ENCODE measurements at places on chromosomes 12 and 14.

- H3K36me3 ChIP-seq, result no peaks in the 10 kb centered on the region
- no peak for DNase-seq
- no peaks in the 10 kb centered on the region for H3K4me1 ChIP-seq
- no peaks in the 10 kb centered on the region for H3K27me3 ChIP-seq
- no peak overlapping the region for H3K27ac ChIP-seq
Observed at GRCh38 chr14:29681316-29681715, 246.3 kb downstream of the PRKD1 start.

GRCh38 chr12:68785358-68785757 is 22.6 kb upstream of the MDM2 start:
- H3K36me3 ChIP-seq, result no peaks in the 10 kb centered on the region
- H3K4me3 ChIP-seq, result no peak overlapping the region
- no peaks in the 10 kb centered on the region for H3K27me3 ChIP-seq
- H3K27ac ChIP-seq, result no peak overlapping the region
- peaks cover 3% of the 10 kb centered on the region for H3K4me1 ChIP-seq
- DNase-seq, result no peak

- DNase-seq, result no peak
- no peaks in the 10 kb centered on the region for H3K36me3 ChIP-seq
- H3K4me3 ChIP-seq, result no peak overlapping the region
- H3K27ac ChIP-seq, result no peak overlapping the region
- no peaks in the 10 kb centered on the region for H3K4me1 ChIP-seq
Observed at GRCh38 chr12:51694146-51694545, 103.1 kb downstream of the SCN8A start.

- no peaks in the 10 kb centered on the region for H3K36me3 ChIP-seq
- no peak for DNase-seq
- H3K27me3 ChIP-seq, result no peaks in the 10 kb centered on the region
- H3K4me3 ChIP-seq, result no peak overlapping the region
- H3K27ac ChIP-seq, result no peak overlapping the region
- H3K4me1 ChIP-seq, result peaks cover 2% of the 10 kb centered on the region
Observed at GRCh38 chr12:119175081-119175480, 3.6 kb upstream of the HSPB8 start.

- no peak for DNase-seq
- H3K27me3 ChIP-seq, result no peaks in the 10 kb centered on the region
- no peak overlapping the region for H3K27ac ChIP-seq
- no peak overlapping the region for H3K4me3 ChIP-seq
- no peaks in the 10 kb centered on the region for H3K36me3 ChIP-seq
Observed at GRCh38 chr12:5254703-5255102, 177.2 kb upstream of the NTF3 start.

DNA sequence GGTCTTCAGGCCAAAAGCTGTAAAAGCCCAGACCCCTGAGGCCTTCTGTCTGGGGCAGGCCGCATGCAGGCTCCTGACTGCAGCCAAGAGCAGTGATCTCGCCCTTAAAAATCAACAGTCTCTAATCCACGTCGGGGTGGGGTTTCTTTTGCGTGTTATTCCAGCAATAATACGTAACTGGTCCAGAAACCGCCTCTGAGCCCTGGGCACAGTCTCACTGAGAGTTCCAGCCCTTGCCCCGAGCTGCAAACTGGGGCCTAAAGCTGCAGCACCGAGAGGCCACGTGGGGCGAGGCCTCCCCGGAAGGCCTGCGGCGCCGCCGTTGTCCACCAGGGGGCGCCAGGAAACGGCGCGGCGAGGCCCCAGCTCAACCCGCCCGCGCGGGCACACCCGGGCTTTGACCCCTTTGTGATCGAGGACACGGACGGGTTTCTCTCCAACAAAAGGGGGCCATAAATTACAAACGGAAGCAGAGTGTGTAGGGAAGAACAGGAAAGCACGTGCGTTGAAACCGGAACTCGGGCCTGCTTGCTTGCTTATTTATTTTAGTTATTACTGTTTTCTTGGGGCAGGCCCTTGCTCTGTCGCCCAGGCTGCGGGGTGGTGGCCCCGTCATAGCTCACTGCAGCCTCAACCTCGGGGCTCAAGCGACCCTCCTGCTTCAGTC is 87.2 kb downstream of the NINJ2 start:
- H3K27me3 ChIP-seq, result no peaks in the 10 kb centered on the region
- no peak overlapping the region for H3K27ac ChIP-seq
- no peaks in the 10 kb centered on the region for H3K4me1 ChIP-seq
- H3K4me3 ChIP-seq, result no peak overlapping the region
- DNase-seq, result peak; percentile 33

DNA sequence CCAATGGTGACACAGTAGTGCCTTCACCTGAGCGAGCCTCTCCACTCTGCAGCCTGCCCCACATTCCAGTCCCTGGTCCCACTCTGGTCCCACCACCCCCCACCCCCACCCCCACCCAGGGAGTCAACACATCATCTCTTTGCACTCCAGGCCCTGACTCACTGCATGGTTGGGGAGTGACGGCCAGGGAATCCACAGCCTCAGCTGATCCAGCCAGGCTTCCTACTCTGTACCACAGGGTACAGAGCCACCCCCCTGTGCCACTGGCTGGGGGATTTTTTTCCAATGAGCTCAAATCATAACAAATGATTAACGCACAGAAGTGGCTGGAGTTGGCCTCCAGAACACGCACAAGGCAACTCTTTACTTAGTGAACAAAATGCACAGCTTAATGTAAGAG is 233.7 kb downstream of the NTF3 start:
- no peak overlapping the region for H3K4me3 ChIP-seq
- no peak for DNase-seq
- no peaks in the 10 kb centered on the region for H3K27me3 ChIP-seq
- no peaks in the 10 kb centered on the region for H3K36me3 ChIP-seq
- H3K27ac ChIP-seq, result no peak overlapping the region
- no peaks in the 10 kb centered on the region for H3K4me1 ChIP-seq

GRCh38 chr14:74579447-74580274 is 32.4 kb downstream of the LTBP2 start:
- no peak overlapping the region for H3K4me3 ChIP-seq
- no peaks in the 10 kb centered on the region for H3K27me3 ChIP-seq
- no peaks in the 10 kb centered on the region for H3K36me3 ChIP-seq

DNA sequence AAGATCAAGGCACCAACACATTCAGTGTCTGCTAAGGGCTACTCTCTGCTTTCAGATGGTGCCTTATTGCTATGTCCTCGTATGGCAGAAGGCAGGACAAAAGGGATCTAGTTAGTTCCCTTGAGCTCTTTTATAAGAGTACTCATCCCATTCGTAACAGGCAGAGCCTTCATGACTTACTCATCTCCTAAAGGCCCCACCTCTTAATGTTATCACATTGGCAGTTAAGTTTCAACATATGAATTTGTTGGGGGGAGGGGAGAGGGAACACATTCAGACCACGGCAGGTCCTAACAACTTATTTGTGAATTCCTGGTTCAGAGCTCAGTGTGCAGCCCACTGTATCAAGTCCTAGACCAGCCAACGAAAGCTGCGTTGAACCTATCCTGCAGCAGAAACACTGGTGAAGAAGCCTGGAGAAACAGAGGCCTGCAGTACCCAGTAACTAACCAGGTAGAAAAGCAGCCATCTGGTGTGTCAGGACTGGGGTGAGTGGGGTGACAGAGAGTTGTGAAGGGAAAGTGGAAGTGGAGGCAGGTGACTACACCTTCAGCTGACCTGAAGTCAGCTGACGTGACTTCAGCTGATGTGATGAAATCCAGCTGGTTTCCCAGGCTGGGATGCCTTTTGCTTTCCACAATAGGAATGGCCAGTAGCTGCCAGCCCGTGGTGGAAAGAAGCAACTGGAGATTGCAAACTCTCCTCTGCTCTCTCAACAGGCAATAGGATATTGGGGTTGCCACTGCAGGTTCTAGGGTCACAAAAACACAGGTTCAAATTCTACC is 101.6 kb upstream of the PLXNC1 start:
- H3K27ac ChIP-seq, result no peak overlapping the region
- no peaks in the 10 kb centered on the region for H3K36me3 ChIP-seq
- H3K4me3 ChIP-seq, result no peak overlapping the region
- H3K4me1 ChIP-seq, result no peaks in the 10 kb centered on the region
- no peak for DNase-seq

DNA sequence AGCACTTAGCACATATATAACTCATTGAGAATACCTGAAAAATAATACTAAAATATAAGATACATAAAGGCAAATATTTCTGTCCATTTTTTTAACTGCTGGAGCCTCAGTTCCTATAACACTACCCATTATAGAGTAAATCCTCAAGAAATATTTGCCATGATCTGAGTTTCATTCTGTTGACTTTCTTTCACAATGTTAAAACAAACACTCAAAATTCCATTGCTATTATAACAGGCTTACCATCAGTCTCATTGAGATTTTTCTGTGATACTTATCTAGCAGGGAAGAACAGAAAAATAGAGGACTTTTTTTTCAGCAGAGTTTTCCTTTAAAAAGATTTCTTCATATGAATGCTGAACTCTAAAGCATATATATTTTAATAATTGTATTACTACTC is 24.5 kb downstream of the LMO3 start:
- H3K4me3 ChIP-seq, result no peak overlapping the region
- no peak for DNase-seq
- H3K36me3 ChIP-seq, result no peaks in the 10 kb centered on the region

GRCh38 chr12:58367041-58367440 is 425.7 kb downstream of the ATP23 start:
- H3K27ac ChIP-seq, result no peak overlapping the region
- no peak overlapping the region for H3K4me3 ChIP-seq
- no peaks in the 10 kb centered on the region for H3K36me3 ChIP-seq

GRCh38 chr14:69055999-69056788 is 77.1 kb upstream of the ACTN1 start:
- no peak overlapping the region for H3K27ac ChIP-seq
- no peaks in the 10 kb centered on the region for H3K4me1 ChIP-seq
- no peaks in the 10 kb centered on the region for H3K27me3 ChIP-seq
- H3K36me3 ChIP-seq, result peaks cover 4% of the 10 kb centered on the region

- H3K27me3 ChIP-seq, result no peaks in the 10 kb centered on the region
- H3K4me3 ChIP-seq, result no peak overlapping the region
Observed at GRCh38 chr12:96698521-96698920, 208.5 kb upstream of the NEDD1 start.

GRCh38 chr12:8078398-8078797 is 3.7 kb upstream of the NECAP1 start:
- no peak overlapping the region for H3K4me3 ChIP-seq
- no peak for DNase-seq
- H3K27me3 ChIP-seq, result no peaks in the 10 kb centered on the region
- no peak overlapping the region for H3K27ac ChIP-seq
